ENCODE measurements at places on chromosomes 7 and 10. TPM values are rescaled to one million over a fixed set of nuclear protein-coding genes. Genes with fewer than 3 reads are reported as not detected.

DNA sequence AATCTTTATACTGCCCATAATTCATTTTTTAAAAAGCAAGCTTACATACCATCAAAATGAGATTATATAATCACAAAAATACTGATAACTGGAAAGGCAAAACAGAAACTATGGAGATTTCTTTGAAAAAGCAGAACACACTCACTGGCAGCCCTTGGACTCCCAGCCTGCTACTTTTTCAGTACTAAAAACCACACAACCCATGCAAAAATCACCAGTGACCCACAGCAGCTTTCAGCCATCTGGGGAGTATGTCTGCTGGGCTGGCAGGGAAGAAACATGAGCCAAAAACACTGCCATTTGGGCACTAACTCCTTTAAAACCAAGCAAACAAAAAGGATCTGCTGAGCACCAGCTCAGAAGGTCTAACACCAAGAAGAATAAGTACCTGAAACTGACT, 80.0 kb upstream of the DDC start:
- no peak for DNase-seq

- DNase-seq, result no peak
These were observed 7.1 kb downstream of the CCDC201 start for GRCh38 chr7:45865594-45866410.

WEE2 gene
- not detected for total RNA-seq

DNA sequence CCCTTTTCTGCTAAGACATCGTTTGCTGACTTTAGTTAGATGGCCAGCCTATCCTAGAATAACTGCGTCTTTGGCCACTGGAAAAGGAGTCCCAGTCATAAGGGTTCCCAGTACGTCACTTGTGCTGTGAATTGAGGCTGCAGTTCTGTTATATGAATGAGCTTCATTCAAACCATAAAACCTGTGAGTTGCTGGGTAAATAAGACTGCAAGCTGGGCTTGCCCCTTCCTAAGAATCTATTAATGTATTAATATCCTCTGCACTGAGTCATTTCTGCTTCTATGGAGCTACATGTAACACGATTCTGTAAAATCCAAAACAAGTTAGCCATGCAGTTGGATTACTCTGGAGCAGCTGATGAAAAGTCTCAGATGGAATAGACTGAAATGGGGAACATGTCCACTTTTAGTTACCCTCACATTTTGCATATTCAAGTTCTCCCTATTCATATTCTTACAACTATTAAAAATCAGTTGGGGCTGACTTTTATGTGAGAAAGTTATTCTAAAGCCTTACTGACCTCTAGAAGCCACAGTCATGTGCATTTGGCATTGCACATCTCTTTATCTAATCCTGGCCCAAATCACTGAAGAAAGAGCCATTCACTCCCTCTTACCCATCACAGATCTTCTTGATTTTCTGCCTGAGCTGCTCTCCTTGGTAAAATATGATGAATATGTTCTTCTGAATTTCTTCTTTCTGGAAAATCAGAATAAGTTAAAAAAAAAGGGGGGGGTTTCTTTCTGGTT, 41.8 kb upstream of the TMEM213 start:
- DNase-seq, result no peak

DNA sequence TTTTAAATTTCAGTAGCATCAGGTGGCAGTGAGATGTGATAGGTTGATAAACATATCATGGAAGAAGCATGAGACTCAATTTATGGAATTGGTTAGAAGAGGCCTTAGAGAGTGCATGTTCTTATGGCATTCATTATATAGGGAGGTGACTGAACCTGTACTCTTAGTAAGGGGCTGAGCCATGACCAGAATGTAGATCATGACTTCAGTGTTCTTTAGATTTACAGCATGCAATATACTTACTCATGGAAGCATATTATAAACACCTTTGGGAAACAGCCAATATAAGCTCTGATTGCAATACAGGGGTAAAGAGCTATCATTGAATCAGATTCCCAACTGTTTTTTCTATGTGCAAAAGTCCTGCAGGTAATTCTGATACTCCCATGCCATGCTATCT, 50.2 kb downstream of the NT5C3A start:
- no peak for DNase-seq

POLL gene
- total RNA-seq, result 29.6 TPM

- no peak for DNase-seq
These were observed 90.6 kb downstream of the CUL2 start for GRCh38 chr10:34999532-34999931.

SLC35G1 gene
- total RNA-seq, result 2.9 TPM

Measured in pancreas (tissue), 10 donors.